ENCODE measurements at places on chromosomes 3 and 15. TPM values are rescaled to one million over a fixed set of nuclear protein-coding genes. Genes with fewer than 3 reads are reported as not detected.

CHDH gene
- total RNA-seq, result 27.9 TPM

NAA50 gene
- total RNA-seq, result 140 TPM

GRCh38 chr3:148957586-148957985 lies 33.8 kb upstream of the GYG1 start:
- H3K27ac ChIP-seq, result no peak overlapping the region
- H3K4me1 ChIP-seq, result no peaks in the 10 kb centered on the region
- H3K27me3 ChIP-seq, result no peaks in the 10 kb centered on the region
- no peak overlapping the region for H3K4me3 ChIP-seq
- H3K36me3 ChIP-seq, result no peaks in the 10 kb centered on the region

DNA sequence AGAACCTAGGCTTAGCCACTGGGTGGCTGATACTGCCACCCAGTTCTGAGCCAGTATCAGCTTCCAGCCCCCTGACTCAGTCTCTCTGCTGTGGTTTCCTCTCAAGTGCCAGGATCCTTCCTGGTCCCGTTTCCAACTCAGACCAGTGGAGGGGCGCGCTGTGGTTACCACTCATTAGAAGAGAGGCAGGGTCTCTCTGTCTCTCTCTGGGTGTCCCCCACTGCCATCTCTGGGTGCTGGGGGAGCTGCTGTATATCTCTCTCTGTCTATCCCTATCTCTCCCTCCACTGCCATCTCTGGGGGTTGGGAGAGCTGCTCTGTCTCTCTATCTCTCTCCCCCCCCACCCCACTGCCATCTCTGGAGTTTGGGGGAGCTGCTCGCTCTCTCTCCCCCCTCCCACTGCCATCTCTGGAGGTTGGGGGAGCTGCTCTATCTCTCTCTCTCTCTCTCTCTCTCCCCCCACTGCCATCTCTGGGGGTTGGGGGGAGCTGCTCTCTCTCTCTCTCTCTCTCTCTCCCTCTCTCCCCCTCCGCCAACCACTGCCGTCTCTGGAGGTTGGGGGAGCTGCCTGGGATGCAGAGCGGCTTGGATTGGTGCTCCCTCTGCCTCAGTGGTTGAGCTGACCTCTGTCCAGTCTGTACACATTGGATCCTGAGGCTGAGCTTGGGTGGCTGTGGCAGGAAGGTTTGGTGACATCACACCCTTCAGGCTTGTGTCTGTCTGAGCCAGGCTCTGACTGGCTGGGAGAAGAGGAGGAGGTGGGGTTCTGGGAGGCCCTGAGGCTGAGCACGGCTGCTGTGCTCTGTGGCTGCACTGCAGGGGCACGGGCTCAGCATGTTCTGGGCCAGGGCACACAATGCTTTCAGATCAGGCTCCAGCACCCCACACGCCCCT lies 98.9 kb downstream of the APBA2 start:
- H3K27ac ChIP-seq, result no peak overlapping the region
- H3K36me3 ChIP-seq, result no peaks in the 10 kb centered on the region
- peak; percentile 17 for DNase-seq
- no peaks in the 10 kb centered on the region for H3K27me3 ChIP-seq
- H3K4me3 ChIP-seq, result no peak overlapping the region
- no peaks in the 10 kb centered on the region for H3K4me1 ChIP-seq

DNA sequence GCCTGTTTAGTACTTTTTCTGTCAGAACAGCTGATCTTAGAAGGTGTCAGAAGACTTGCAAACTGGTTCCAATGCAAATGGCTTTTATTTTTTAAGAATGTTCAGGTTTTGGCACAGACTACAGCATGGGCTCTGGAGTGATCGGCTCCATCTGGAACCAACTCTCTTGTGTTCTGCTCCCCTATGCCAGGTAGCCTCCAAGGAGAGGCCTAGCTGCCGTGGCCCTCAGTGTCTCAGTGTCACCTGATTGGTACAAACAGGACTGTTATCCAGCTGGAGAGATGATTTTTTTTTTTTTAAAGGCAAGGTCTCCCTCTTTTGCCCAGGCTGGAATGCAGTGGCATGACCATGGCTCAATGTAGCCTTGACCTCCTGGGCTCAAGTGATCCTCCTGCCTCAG lies 183.1 kb downstream of the SV2B start:
- H3K4me1 ChIP-seq, result no peaks in the 10 kb centered on the region
- H3K36me3 ChIP-seq, result no peaks in the 10 kb centered on the region
- DNase-seq, result no peak

Data from breast epithelium (tissue), 4 donors.